ENCODE measurements at places on chromosomes 5 and 9. TPM values are rescaled to one million over a fixed set of nuclear protein-coding genes. Genes with fewer than 3 reads are reported as not detected.

GRCh38 chr9:136233411-136233810 lies 12.2 kb downstream of the QSOX2 start:
- DNase-seq = no peak

- no peak for DNase-seq
Measured at GRCh38 chr9:80191108-80191507, 619.3 kb downstream of the TLE4 start.

DNA sequence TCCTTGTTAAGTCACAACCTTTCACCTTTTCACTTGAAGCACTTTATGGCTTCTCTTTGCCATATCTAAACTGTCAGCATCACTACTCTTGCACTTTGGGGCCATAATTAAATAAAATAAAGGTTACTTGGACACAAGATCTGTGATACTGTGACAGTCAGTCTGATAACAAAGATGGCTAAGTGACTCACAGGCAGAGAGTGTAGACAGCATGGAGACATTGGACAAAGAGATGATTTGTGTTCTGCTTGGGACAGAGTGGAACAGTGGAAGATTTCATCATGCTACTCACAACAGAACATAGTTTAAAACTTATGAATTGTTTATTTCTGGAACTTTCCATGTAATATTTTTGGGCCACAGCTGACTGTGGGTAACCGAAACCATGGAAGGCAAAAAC lies 81.7 kb upstream of the SMC5 start:
- DNase-seq = no peak

GRCh38 chr9:103799959-103800358 lies 294.1 kb upstream of the SMC2 start:
- DNase-seq = no peak

DNA sequence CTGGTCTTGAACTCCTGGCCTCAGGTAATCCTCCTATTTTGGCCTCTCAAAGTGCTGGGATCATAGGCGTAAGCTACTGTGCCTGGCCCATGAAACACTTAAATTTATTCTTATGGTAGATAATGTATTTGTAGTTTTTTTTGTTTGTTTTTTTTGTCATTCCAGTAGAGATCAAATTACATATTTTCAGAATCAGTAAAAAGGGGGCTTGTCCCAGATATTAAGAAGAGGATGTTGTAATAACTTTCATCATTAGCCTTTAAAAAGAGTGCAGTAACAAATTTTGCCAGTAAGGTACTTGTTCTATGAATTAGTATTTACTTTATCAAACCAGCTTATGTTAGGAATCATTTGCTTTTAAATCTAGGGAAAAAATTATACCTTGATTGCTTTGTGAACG lies 42.6 kb downstream of the GAPVD1 start:
- DNase-seq = no peak

GRCh38 chr9:131657940-131658339 lies 81.9 kb downstream of the RAPGEF1 start:
- DNase-seq = no peak

- no peak for DNase-seq
Measured at GRCh38 chr9:9921805-9922204, 691.0 kb downstream of the PTPRD start.

- no peak for DNase-seq
Measured at GRCh38 chr5:18243846-18244245, 609.6 kb downstream of the TAF11L14 start.

DNA sequence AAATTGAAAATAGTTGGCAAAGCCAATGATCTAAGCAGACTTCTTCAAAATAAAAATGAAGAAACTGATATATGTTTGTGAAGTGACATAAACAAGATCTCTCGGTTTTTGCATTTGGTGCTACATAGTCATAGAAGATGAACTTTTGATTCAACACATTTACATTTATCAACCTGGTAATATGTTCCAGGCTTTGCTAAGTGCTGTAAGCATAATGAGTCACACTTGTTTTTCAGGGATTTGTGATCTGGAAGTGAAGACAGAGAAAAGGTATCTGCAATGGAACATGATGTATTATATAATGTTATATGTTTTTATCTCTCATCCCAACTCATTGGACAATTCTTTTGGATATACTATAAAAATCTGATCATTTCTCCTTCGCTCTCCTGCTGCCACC lies 801.4 kb downstream of the BRINP1 start:
- DNase-seq = no peak

DNA sequence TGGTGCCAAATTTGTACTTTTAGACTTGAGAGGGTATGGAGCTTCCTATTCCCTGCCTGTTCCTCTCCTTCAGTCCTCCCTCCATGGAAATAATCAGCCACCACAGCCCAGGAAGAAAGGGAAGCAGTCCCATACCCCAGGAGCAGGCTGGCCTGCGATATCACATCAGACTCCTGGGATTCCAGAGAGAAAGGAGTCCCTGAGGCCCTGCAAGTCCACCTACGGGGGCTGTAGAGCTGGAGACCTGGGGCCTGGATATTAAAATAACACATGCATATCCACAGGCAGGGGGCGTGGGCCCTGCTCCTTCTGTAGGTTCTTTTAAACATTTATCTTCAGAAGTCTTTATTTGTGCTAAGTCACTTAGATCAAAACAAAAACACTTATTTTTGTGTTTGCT lies 117.2 kb downstream of the TMEM174 start:
- no peak for DNase-seq

GRCh38 chr9:80144406-80144805 lies 572.6 kb downstream of the TLE4 start:
- DNase-seq = no peak

DNA sequence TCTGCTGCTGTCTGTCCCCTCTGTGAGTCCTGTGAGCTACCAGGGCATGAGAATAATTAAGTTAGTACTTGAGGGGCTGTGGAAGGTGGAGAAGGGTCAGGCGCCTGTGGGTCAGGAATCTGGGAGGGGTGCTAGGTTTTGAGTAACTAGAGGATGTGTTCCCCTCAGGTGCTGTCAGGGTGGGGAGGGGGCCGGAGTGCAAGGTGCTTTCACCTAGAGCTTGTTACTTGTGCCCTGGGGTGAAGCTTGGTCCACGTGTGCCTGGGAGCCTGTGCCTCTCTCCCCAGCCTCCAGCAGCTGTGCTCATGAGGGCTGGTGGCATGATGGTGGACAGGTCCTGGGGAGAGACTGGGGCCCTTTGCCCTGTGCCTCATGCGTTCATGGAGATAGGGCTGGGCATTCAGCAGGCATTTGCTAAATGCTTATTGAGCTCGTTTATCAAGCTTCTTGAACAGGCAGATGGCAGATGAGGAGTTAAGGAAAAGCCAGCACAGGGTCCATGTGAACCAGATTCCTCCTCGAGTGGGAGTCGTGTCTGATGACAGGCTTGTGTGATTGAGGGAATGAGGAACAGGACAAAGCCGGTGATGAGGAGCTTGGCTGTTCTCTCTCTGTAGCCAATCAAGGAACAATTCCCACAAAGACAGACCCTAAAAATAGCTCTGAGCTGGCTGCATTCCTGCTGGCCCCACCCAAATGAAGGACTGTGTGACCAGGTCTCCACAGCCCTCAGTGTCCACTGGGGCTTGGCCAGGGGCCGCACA lies 40.9 kb downstream of the CACNA1B start:
- peak; percentile 18 for DNase-seq

DNA sequence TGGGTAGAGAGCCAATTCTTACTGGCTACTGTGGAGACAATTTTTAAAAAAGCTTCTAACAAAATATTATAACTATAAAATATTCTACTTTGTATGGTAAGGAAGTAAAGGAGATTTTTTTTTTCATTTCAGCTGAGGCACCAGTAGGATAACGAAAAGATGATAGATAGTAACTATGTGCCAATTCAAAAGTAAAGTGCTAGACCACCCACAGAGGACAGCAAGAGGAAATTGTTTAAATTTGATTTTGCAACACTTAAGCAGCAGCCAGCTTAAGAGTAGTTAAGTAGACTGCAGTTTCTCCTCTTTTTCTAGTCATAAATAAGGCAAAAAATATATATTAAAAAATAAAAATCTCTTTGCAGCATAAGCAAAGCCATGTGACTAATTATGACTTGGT lies 1539.3 kb upstream of the ACO1 start:
- DNase-seq = no peak

DNA sequence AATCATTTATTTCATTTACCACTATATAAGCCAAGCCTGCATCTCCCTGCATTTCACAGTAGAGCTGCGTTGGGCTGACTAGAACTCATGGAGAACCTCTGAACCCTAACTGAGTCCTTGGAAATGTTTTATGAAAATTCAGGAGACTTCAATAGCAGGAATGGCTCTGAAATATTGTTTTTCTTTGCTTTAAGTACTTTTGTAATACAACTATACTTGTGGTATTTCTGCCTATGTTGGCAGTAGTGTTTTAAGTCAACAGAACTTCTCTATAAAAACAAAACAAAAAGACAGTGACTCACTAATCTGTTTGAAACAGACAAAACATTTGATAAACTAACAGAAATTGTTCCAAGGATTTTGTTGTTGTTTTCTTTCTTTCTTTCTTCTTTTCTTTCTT lies 489.2 kb upstream of the MEF2C start:
- DNase-seq = no peak

DNA sequence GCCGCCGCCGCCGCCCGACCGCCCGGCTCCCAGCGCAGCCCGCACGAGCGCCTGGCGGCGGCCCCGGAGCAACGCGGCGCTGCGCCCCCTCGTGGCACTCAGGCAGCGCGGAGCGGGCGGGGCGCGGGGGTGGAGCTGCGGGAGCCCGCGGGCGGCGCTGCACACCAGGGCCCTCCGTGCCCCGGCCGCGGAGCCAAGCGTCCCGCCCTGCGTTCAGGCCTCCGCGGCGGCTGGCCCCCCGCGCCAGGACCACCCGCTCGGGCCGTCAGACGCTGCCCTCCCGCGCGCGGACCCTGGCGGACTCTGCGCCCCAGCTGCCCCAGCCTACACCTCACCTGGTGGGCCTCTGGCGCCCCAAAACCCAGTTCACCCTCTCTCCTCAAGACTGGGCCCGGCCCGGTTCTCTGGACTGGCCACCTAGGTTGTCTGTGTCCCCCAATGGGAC lies at the start of gene RASGEF1C:
Gene RASGEF1C (minus strand): TSS at position 75 of the 445 bp plus-strand sequence. CDS start 71,159 bp downstream, outside the sequence.
- DNase-seq = peak; percentile 59

DNA sequence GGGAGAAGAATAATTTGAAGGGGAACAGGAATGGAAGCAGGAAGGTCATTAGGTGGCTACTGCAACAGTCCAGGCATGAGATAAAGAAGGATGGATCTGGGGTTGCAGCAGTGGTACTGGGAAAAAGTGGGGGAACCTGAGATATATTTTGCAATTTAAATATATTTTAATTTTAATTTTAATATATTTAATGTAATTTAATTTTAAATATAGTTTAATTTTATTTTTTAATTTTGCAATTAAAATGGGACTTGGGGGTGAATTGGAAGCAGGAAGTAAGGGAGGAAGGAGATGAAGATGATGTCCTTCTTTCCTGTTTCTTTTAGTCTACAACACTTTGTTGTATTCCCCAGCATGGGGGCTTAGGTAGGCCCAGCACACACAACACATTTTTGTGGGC lies 369.8 kb downstream of the GADD45G start:
- DNase-seq = no peak

- DNase-seq = no peak
Measured at GRCh38 chr5:112338681-112339337, 80.3 kb downstream of the EPB41L4A start.

DNA sequence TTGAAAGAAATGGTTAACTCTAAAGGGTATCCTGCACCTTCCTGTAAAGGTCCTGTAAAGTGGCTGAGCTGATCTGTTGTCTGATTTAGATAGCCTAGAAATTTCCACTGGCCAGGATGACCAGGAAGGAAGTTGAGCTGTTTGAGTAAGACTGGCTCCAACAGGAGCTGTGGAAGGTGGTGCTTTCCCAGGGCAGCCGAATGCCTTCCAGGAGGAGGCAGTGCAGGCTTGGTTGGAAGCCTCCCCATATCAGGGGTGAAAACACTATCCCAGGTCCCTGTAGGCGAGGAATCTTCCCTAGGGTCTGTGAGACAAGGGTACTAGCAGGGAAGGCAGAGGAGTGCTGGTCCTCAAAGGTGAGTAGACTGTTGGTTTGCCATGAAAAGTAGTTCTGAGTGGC lies 98.4 kb downstream of the LIX1 start:
- peak; percentile 17 for DNase-seq

- no peak for DNase-seq
Measured at GRCh38 chr9:32378993-32379729, 5.3 kb upstream of the ACO1 start.

- DNase-seq = no peak
Measured at GRCh38 chr9:2800394-2801179, 43.3 kb downstream of the PUM3 start.

GRCh38 chr9:16763946-16764345 lies 106.5 kb downstream of the BNC2 start:
- DNase-seq = no peak

DNA sequence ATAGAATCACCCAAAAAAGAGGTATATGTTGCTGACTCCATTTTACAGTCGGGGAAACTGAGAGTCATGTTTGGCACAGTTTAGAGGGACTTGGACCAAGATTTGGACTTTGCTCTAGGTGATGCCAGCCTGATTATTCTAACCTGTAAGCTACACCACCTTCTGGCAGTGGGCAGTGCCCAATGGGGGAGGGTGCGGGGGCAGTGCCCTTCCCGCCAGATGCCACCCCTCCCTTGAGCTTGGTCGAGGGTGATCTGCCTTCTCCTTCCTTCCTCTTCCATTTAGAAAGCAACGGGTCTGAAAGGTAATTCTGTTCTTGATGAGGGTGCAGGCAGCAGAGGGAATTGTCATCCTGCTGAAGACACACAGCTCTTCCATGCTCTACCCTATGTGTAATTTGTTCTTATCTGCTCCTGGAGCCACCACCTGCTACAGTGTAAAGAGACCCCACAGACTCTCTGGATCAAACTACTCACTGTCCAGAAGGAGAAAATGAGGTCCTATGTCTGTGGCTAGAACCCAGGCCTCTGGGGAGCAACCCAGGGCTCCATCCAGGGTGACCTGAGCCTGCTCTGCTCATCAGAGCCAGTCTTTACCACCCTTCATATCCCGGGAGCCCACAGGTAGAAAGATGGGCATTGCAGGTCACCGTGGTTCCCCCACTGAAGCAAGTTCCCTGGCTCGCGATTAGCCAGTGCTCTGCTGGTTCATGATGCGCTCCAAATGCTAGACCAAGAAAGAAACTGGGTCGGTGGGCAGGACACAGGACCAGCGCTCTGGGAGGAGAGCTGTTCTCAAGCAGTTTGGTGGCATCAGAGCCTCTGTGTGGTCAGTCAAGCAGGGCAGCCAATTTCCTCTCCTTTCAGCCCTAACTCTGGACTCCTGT lies 156.2 kb downstream of the RGS3 start:
- no peak for DNase-seq

The SEMA5A gene
- 43.2 TPM for total RNA-seq

The PAIP1 gene
- 129 TPM for total RNA-seq

The GABRA6 gene
- total RNA-seq = not detected

The SH3RF2 gene
- total RNA-seq = 376 TPM

The SH3GL2 gene
- 7.3 TPM for total RNA-seq

The STPG3 gene
- total RNA-seq = 0.58 TPM

The PCDHGC5 gene
- 2.9 TPM for total RNA-seq

The PCDHAC1 gene
- total RNA-seq = not detected

The PCDHGB4 gene
- total RNA-seq = 4.2 TPM

The STARD4 gene
- 5.6 TPM for total RNA-seq

The PALM2AKAP2 gene
- 90.2 TPM for total RNA-seq

Data from left ventricle myocardium inferior (tissue), 1 donor.